ENCODE measurements at places on chromosomes 2 and 18.
A peak's percentile ranks its signal among the peaks of the same experiment; 100 is the strongest.

DNA sequence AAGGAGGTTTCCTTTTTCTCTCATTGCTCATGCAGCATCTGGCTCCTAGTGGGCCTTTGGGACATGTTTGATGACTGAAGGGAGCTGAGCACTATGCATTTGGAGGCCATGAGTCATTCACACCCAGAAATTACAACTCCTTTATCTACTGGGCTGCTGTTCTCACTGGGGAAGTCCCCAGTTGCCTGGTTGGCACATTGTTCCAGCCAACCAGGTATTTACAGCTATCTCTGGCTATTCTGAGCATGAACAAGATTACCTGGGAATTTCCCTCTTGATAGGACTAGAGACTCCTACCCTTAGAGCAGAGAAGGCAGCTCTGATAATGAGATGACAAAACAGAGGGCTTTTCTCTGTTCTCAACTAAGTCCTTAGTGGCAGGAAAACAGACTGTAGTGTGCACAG is 206.5 kb downstream of the SETBP1 start:
- peak; percentile 80 for DNase-seq

- no peak for DNase-seq
Observed at GRCh38 chr18:50614838-50615237, 55.0 kb downstream of the MAPK4 start.

DNA sequence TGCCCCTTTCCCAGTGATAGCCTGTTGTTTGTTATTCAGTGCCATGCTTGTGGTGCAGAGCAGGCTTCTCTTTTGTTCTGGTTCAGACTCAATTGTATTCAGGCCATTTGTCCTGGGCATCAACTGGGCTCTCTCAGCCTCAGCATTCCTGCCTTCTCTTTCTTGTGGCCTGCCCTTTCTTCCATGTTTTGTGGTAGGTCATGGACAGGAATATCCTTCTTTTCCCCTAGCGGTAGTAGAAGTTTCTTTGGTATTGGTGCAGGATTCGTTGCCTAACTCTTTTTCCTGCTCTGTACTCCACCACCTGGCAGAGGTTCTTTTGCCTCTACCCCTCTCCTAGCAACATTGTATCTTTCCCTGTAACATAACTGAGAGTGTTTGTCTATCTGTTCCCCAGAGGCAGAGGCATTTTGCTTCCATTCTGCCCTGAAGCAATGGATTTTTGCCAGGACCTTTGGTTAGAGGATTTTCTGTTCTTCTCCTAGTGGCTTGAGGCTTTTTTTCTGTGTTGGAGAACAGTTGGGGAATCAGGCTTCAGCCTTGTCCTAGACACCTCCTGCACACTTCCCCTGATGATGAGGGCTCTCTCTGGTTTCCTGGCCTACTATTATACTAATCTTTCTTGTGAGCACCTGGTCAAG is 68.5 kb downstream of the NCOA1 start:
- DNase-seq: peak; percentile 54

DNA sequence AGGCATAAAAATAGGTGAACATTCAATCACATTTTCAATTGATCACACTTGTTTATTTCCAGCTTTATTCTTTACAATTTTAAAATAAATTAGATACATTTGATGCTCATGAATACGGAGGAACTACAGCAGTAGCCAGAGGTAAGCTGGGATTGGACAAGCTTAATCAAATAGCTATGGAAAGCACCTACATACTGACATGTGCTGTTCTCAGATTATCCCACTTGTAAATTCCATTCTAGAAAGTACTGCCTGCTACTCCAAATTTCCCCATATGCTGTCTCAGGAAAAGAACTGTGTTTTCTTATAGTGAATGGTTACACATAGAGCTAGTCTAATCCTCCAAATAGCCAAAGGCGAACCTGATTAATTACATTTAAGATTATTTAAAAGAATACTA is 24.2 kb downstream of the PELI1 start:
- no peak for DNase-seq

GRCh38 chr18:45374236-45374635 is 241.0 kb upstream of the SLC14A2 start:
- DNase-seq: no peak

DNA sequence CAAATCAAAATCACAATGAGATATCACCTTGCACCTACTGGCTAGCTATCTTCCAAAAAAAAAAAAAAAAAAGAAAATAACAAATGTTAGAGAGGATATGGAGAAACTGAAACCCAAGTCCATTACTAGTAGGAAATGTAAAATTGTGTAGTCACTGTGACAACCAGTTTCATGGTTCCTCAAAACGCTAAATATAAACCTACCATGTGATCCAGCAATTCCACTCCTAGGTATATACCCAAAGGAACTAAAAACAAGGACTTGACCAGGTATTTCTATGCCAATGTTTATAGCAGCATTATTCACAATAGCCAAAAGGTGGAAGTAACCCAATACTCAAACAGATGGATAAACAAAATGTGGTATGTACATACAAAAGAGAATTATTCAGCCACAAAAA is 11.7 kb upstream of the SCRN3 start:
- no peak for DNase-seq

GRCh38 chr2:101105654-101106053 is 45.5 kb downstream of the TBC1D8 start:
- DNase-seq: no peak

GRCh38 chr18:40877096-40877495 is 1077.9 kb upstream of the PIK3C3 start:
- peak; percentile 95 for DNase-seq

GRCh38 chr18:34998661-34999060 is 42.6 kb upstream of the MAPRE2 start:
- no peak for DNase-seq

DNA sequence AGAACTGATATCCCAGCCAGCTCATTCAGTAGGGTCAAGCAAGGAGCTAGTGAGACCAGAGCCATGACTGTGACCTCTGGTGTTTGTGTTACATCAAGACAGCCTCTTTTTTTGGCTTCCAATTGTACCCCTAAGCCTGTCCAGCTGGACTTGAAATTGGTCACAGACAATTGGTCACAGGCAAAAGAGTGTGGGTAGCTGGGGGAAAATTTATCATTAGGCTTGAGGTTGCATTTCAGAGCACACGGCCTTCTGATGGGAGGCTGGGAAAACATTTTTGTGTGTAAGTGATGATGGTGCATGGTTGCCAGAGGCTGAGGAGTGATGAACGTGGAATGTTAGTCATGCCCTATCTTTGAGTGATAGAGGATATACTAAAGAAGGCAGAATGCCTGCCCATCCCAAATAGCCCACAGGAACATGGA is 285.1 kb upstream of the SLC14A2 start:
- peak; percentile 33 for DNase-seq

DNA sequence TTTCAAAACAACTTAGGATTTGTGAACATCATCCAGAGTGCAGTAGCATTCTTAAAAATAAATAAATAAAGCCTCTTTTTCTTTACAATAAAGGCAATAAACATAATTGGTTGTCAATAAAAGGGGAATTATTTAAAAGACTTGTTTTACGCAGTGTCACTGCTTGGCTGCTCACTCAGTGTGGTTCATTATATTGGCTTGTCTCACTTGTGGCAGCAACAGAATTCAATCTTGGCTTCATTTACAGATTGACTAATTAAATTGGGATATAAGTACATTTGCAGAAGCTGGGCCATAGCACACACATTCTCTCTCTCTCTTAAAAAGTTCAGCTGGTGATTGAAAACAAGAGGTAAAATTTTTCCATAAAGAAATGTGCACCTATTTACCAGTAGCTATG is 1027.6 kb downstream of the LRP1B start:
- no peak for DNase-seq

- DNase-seq: no peak
Observed at GRCh38 chr2:30503695-30504052, 56.6 kb downstream of the LCLAT1 start.

DNA sequence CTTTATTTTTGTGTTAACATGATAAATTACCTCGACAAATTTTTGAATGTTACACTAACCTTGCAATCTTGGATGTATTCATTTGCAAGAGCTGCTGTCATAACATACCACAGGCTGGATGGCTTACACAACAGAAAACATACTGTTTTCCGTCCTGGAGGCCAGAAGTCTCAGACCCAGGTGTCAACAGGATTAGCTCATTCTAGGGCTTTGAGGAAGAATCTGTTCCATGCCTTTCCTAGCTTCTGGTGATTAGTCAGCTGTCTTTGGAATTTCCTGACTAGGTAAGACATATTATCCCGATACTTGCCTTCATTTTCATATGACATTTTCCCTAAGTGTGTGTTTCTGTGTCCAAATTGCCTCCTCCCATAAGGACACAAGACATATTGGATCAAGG is 188.6 kb upstream of the CDH19 start:
- DNase-seq: peak; percentile 1

- DNase-seq: no peak
Observed at GRCh38 chr2:177593402-177593801, 200.8 kb downstream of the AGPS start.

GRCh38 chr2:20580690-20581437 is 70.0 kb downstream of the HS1BP3 start:
- DNase-seq: no peak

GRCh38 chr2:25301453-25302352 is 40.0 kb downstream of the DNMT3A start:
- DNase-seq: peak; percentile 82

DNA sequence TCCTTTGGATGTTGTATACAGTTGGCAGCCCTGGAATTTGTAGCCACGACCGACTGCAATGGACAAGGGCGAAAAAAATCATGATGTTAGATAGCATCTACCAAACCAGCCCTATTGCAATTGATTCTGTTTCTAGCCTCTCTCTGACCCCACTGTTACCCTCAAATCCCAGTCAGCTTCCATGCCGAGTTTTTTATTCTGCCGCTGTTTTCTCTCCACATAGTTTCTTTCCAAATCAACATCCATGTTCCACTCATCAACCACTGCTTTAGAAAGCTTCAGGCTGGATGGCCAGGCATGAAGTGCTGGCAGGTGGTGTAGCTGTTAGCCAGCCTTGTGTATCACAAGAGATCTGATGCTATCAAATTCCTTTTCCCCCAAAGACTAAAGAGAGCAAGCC is 272.8 kb downstream of the FIGN start:
- no peak for DNase-seq

- no peak for DNase-seq
Observed at GRCh38 chr2:218755567-218756404, 26.2 kb upstream of the CYP27A1 start.

GRCh38 chr2:30454571-30454970 is 7.5 kb downstream of the LCLAT1 start:
- peak; percentile 28 for DNase-seq

GRCh38 chr2:104853534-104854497 is at the start of gene POU3F3:
TSS of gene POU3F3 (plus strand) at chr2:104854115. CDS start at chr2:104855511, 1,396 bp downstream.
- peak; percentile 90 for DNase-seq

- no peak for DNase-seq
Observed at GRCh38 chr2:4579977-4580376, 876.6 kb downstream of the DCDC2C start.

DNA sequence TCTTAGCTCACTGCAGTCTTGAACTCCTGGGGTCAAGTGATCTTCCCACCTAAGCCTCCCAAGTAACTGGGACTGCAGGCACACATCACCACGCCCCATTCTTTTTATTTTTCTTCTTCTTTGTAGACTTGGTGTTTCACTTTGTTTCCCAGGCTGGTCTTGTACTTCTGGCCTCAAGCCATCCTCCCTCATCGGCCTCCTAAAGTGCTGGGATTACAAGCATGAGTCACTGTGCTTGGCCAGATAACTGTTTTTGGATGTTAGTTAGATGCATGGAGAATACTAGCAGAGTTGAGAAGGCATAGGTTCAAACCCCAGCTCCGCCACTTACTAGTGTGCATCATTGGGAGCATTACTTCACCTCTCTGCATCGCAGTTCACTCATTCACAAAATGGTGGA is 88.3 kb downstream of the TXNL1 start:
- peak; percentile 11 for DNase-seq

Data from fibroblast of skin of back (primary cell).